ENCODE measurements at places on chromosomes 5 and 9.

DNA sequence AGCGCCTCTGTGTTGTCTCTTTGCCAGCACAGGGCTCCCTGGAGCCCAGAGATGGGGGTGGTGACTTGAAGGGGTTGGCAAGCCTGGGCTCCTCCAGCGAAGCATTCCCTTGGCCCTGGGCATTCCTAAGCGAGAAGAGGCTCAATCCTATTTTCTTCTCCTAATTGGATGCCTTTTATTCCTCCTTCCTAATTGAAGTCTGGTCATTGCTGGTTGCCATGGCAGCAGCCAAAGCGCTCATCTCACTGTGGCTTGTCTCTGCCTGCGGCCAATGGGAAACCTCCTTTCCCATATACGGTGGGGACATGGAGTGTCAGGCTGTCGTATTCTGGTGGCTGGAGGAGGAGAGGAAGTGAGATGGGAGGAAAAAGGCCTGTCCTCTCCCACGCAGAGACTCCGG is 52.3 kb upstream of the RARS1 start:
- DNase-seq, result no peak

- no peak for DNase-seq
These were observed 184.9 kb downstream of the FANCC start for GRCh38 chr9:95132366-95133324.

- peak; percentile 33 for DNase-seq
These were observed 460.7 kb upstream of the MEF2C start for GRCh38 chr5:89343666-89344065.

- no peak for DNase-seq
These were observed 460.8 kb downstream of the DMAC1 start for GRCh38 chr9:7338586-7339281.

DNA sequence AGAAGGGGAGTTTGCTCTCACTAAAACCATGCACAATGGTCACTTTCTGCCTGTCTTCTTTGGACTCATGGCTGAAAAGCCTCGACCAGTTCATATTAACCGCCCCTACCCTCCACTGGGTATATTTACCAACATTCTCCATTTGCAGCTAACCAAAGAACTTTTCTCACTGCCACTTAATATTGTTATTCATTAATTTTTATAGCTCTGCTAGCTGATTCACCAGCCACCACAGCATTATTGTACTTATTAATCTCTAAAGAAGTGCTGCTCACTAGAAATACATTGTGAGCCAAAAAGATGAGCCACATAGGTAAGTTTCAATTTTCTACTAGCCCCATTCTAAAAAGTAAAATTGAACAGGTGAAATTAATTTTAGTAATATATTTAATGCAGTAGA is 33.4 kb upstream of the SMIM32 start:
- DNase-seq, result no peak

DNA sequence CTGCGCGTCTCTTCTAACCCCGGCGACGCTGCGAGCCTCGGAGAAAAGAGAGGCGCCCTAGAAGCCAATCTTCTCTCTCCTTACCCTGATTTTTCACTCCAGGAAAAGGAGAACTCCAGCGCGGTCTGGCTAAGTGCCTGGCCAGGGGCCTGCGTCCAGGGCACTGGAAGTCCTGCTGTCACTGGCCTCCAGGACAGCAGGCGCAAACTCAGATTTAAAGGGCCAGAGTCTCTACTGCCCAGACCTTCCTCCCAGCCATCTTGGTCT is 553 bp upstream of the FOXB2 start:
- DNase-seq, result no peak

DNA sequence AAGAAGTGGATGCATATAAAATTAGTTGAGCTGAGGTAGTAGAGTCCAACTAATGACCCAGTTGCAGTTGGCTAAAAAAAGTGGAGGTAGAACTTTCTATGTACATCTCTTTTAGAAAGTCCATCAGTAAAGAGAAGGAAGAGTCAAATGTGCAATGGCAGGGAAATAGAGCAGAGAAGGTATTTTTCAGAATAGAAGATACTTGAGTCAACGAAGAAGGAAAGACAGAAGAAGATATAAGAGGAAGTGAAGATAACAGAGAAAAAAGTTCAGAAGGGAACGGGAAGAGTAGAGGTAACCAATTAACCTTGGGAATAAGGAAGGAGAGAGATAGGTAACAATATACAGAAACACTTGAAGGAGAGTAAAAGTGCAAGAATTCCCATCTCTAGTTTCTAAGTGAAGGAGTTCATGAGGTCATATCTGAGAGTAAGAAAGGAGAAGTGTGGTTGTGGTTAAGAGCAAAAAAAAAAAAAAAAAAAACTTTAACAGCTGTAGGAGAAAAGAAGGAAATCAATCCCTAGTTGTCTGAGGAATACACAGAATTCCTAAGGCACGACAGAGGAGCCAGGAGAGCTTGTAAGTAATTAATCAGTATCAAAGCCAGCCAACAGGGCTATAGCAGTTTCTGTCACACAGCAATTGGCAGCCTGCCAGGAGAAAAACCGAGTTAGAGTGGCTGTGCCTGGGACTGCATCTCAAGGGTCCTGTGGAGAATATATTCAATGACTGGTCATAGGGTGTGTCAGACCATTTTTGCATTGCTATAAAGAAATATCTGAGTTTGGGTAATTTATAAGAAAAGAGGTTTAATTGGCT is 61.0 kb downstream of the ARL15 start:
- no peak for DNase-seq

- DNase-seq, result no peak
These were observed 702.5 kb upstream of the GRAMD2B start for GRCh38 chr5:125720721-125721120.

GRCh38 chr9:129081388-129081904 is 535 bp downstream of the DOLPP1 start:
- no peak for DNase-seq

GRCh38 chr5:153463806-153464205 is 26.7 kb upstream of the GRIA1 start:
- no peak for DNase-seq

GRCh38 chr5:126373375-126374108 is 49.7 kb upstream of the GRAMD2B start:
- DNase-seq, result no peak

- DNase-seq, result no peak
These were observed 78.1 kb downstream of the RAPGEF1 start for GRCh38 chr9:131661568-131662288.

DNA sequence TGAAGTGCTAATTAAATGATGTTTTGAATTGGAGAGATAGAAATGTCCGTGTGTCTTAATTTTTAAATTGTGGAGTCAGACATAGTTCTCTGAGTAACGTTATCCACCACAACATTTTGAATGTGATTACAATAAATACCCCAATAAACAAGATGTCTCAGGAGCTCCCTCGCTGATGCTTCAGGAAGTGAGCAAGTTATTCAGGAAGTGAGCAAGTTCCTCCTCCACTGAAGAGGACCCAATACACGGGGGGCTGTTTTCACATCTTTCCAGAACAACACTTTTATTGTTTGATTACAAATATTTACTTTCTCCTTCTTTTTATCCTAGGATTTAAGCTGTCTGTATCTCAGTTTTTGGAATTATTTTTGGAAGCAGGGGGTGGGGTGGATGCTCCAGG is 363.8 kb downstream of the LRRC70 start:
- no peak for DNase-seq

DNA sequence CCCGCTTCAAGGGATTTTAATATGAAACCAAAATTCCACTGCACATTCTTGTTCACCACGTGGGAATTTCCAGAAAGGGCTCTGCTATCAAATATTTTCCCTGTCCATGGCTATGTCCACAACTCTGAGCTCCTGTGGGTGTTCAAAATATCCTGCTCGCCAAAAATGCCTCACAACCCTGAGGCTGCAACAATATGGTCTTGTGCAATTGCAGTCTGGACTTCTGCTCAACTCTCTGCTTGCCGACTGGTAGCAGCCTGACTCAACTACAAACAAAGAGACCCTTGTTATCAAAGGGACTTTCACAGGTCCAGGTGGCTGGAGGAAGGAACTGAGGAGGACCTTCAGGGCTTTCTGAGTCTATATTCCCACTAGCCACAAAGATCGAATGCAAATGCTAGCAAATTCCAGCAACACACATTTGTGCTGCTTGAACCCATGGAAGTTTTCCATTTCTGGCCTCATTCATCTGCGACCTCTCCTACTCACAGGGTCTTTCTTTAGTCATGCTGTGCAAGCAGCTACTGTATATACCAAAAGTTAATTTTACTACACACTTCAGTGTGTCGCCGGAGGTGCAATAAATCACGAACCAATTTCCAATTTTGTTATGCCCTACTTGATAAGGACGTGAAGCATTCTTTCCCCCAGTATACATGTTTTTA is 169.2 kb upstream of the SLC30A5 start:
- no peak for DNase-seq

DNA sequence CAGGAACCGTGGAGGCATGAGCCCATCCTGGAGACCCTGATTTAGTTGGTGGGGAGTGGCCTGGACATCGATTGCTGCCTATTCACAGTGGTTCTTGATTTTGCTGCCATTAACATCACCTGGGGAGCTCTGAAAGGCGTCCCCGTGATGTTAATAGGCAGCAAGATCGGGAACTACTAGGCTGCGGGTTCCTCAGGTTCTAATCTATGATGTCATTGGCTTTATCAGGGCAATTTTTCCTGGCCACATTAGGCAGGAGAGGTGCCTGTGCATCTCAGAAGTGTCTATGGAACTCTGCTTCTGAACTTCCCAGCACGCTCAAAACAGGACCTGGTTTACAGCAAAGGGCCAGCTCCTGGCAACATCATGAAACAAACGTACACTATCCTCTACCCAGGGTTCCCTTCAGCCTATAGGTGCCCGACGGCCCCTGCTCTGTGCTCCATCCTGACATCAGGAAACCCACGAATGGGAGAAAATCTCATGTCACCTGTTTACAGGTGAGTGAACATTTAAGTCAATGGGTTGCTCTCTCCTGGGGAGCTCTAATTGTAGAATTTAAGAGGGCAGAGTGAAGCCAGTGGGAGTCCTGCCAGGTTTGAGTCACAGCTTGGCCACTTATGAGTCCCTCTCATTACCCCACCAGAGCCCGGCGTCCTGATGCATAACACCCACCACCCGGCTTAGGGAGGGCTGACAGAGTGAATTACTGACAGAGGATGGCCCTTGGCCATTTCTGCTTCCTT is 49.4 kb downstream of the ROPN1L start:
- DNase-seq, result no peak

DNA sequence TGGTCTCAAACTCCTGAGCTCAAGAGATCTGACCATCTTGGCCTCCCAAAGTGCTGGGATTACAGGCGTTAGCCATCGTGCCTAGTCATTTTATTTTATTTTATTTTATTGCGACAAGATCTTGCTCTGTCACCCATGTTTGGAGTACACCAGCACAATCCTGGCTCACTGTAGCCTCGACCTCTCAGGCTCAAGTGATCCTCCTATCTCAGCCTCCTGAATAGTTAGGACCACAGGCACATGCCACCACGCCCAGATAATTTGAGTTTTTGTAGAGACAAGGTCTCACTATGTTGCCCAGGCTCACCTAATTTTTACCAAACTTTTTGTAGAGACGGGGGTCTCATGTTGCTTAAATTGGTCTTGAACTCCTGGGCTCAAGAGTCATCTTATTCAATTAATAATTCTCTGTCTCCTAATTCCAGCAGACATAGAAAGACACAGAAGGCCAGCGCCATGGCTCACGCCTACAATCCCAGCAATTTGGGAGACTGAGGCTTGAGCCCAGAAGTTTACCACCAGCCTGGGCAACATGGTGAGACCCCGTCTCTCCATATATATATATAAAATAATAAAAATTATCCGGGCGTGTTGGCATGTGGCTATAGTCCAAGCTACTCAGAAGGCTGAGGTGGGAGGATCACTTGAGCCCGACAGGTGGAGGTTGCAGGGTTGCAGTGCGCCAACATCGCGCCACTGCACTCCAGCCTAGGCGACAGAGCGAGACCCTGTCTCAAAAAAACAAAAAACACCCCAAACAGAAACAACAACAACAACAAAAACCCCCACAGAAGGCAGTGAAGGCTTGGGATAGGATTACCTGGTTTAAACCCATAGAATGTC is 1.0 kb upstream of the UBAP1 start:
- DNase-seq, result no peak

GRCh38 chr9:125994066-125994943 is 247.1 kb downstream of the PBX3 start:
- no peak for DNase-seq

DNA sequence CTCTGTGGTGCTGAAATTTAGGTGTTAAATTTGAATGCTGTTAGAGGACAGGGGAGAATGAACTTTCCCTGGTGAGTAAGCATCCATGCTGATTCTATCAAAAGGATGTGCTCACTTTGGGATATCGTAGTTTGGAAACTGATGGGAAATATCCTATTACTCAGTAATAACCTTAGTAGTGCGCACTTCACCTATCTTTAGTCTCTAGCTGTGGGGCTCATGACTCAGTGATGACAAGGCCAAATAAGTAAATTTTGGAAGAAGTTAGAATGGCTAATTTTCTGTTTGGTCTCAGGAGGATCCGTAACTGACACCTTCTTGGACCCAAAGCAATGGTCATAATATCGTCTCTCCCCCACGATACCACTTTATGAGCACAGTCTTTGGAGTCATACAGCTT is 448.4 kb downstream of the PSAT1 start:
- no peak for DNase-seq

GRCh38 chr5:78509884-78510769 is 138.4 kb downstream of the LHFPL2 start:
- DNase-seq, result peak; percentile 46

GRCh38 chr5:126594748-126595485 is at the start of gene ALDH7A1:
Gene ALDH7A1 (minus strand): TSS chr5:126595219. CDS start chr5:126595198, 21 bp downstream.
- peak; percentile 84 for DNase-seq

- DNase-seq, result no peak
These were observed 112.8 kb downstream of the GCNT1 start for GRCh38 chr9:76571743-76572146.

DNA sequence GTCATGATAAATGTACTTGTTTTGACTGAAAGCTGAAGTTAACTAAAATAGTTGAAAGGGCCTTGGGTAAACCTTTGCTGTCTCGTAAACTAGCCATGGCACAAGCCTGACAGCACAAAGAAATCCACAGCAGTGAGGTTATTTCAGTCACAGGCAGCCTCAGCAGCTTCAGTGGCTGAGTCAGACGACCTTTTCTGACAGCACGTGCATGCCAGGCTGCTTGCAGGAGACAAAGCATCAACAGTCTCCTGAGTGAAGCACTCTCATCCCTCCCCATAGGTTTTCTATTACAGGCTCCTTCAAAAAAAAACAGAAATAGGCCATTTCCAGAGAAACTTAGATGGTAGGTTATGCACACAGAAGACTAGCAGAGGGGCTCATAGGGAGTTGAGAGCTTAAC is 34.6 kb downstream of the OXCT1 start:
- DNase-seq, result no peak

GRCh38 chr5:143008809-143009521 is 238.8 kb downstream of the ARHGAP26 start:
- DNase-seq, result no peak
